Fibroblast of skin of left biceps (primary cell): ENCODE measurements at places on chromosomes 1 and 21.
A peak's percentile ranks its signal among the peaks of the same experiment; 100 is the strongest.

- DNase-seq: no peak
Measured at GRCh38 chr1:119394085-119394484, 20.9 kb upstream of the HSD3B2 start.

DNA sequence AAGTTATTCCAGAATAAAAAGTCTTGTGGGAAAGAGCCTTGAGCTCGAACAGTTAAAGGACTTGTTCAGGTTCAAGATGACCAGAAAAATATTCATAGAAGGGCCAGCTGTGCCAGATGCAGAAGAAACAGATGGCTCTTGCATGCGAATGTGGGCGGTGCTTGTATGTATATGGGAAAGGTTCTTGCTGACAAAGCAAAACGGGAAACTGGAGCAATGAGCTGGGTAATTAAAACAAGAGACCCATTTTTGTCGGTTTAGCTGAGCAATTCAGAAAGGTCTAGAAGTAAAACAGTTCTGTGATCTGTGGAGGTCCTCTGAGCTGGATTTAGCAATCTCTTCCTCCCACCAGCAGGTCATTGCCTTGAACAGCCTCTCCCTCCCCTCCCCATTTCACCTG is 107.2 kb upstream of the MARK1 start:
- DNase-seq: no peak

- DNase-seq: no peak
Measured at GRCh38 chr1:65063025-65063424, 85.0 kb upstream of the AK4 start.

GRCh38 chr1:19384772-19385187 is 72.7 kb downstream of the SLC66A1 start:
- no peak for DNase-seq

DNA sequence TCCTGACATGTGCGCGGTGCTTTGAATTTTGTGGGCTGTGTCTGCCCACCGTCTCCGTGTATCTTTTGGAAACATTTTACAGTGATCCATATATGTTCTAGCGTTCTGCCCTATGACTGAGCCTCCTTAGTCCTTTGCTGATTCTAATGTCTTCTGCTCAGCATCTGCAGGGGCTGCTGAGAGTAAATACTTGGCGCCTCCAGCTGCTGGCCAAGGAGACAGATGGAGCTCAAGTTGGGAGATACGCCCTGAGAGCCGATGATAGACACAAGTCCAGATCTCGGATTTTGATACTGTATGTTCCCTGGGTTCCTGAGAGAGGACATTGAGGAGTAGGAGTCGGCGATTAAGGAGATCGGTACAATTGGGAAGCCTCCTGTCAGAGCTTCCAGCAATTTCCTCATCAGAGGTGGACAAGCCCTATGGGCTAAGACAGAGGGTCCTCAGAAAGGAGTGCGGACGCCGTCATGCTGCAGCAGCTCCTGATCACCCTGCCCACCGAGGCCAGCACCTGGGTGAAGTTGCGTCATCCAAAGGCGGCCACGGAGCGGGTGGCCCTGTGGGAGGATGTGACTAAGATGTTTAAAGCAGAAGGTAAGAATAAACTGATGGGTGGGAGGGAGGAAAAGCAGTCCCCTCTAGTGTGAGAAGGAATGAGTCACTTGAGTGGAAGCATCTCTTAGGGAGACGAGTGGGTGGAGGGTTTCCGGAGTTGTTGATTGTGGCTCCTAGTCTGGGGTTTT is 390 bp downstream of the ZFP69B start:
- no peak for DNase-seq

GRCh38 chr1:74010206-74010605 is 187.8 kb downstream of the LRRIQ3 start:
- no peak for DNase-seq

DNA sequence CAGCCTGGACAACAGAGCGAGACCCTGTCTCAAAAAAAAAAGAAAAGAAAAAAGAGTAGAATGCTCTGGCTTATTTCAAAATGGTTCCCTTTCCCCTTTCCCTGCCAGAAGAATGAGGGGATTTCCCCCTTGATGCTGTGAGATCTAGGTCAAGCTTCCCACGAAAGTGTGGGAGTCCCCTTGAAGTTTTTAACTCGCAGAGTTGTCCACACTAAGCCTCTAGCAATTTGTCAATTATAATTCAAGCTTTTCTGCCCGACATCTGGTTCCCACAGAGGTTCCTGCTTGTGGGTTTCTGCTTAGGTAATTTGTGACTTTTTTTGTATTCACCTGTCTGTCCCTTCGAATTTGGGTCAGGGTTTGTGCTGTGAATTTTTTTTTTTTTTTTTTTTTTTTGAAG is 62.8 kb downstream of the ZFYVE9 start:
- DNase-seq: no peak

DNA sequence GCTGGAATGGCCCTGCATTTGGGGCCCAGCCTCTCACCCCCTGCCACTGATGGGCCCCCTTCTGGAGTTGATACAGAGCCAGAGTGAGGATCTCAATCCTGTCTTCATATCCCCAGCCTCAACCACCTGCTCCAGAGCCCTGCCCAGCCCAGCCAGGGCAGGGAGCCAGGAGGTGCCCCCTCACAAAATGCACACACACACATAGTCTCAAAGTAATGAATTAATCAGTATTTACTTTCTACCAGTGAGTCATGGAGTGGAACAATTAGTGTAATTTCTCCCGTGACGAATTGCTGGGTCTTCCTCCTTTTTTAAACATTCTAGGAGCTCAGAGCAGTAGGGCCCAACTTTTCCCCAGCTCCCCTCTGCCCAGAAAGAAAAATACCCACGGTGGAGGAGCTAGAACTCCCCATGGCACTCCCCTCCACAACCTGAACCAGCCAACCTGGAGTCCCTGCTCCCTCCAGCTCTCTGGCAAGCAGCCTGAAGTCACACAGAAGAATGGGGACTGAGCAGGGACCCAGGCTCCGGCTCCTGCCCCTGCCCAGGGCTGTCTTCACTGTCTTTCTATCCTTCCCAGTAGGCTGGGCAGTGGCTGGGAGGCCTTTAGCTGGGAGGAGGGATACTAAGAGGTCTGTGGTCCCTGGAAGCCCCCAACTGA is 29.3 kb downstream of the SDC3 start:
- no peak for DNase-seq

DNA sequence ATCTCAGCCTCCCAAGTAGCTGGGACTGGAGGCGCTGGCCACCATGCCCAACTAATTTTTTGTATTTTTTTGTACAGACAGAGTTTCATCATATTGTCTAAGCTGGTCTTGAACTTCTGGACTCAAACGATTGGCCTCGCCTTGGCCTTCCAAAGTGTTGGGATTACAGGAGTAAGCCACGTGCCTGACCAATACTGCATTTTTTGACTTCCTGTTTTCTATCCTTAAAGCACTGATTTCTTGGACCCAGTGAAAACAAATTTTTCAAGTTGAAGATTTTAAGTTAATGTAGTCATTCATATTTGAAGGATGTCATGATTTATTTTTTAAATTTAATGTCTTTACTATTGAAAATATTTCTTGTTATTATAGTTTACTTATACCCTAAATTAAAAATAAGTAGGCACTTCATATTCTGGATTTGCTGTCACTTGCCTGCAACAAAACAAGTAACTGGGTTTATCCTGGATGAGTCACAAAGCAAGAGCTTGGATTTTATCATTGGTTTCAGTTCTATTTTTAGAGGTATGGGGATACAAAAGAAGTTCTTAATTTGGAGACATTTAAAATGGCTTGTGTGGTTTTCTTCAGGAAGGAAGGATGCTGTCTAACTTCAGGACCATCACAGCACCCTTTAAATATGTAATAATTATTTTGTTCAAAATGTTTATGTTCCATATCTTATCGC is 2.2 kb upstream of the VPS45 start:
- DNase-seq: no peak

DNA sequence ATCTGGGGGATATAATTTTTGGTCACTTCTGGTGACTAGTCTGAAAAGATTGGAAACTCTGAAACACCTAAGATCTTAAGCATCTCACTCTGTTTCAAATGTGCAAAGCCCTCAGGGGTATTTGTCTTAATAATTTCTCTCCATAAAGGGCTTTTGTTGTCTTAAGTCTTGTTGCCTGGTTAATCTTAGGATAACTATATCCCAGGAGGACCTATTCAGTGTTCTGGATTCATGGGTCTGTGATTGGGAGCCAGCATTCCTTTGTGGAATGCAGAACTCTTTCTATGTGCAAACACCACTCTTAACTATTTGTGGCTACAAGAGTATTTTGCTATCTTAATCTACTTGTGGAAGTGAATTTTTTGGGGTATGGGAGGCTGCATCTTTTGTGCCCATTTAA is 1573.0 kb upstream of the PRMT6 start:
- DNase-seq: peak; percentile 32

- DNase-seq: no peak
Measured at GRCh38 chr1:7885513-7886404, 32.9 kb upstream of the UTS2 start.

GRCh38 chr1:113931451-113931851 is 2.3 kb downstream of the HIPK1 start:
- no peak for DNase-seq

GRCh38 chr1:36594023-36594422 is 111.3 kb upstream of the CSF3R start:
- DNase-seq: no peak

GRCh38 chr1:82240571-82240970 is 439.8 kb downstream of the ADGRL2 start:
- no peak for DNase-seq

DNA sequence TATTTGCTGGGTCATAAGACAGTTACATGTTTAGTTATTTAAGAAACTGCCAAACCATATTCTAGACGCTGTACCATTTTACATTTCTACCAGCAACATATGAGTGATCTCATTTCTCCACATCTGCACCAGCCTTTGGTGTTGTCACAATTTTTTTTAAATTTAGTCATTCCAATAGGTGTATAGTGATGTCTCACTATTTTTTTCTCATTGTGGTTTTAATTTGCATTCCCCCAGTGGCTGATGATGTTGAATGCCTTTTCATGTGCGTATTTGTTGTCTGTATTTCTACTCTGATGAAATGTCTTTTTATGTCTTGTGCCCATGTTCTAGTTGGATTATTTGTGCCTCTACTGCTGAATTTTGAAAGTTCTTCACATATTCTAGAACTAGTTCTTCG is 38.4 kb downstream of the NFASC start:
- no peak for DNase-seq

- no peak for DNase-seq
Measured at GRCh38 chr1:245158913-245159312, 4.1 kb downstream of the KIF26B start.

- no peak for DNase-seq
Measured at GRCh38 chr1:182315167-182315556, 76.4 kb downstream of the GLUL start.

- DNase-seq: no peak
Measured at GRCh38 chr1:210709701-210710100, 381.0 kb downstream of the HHAT start.

- DNase-seq: no peak
Measured at GRCh38 chr1:167330601-167331293, 110.1 kb downstream of the POU2F1 start.

DNA sequence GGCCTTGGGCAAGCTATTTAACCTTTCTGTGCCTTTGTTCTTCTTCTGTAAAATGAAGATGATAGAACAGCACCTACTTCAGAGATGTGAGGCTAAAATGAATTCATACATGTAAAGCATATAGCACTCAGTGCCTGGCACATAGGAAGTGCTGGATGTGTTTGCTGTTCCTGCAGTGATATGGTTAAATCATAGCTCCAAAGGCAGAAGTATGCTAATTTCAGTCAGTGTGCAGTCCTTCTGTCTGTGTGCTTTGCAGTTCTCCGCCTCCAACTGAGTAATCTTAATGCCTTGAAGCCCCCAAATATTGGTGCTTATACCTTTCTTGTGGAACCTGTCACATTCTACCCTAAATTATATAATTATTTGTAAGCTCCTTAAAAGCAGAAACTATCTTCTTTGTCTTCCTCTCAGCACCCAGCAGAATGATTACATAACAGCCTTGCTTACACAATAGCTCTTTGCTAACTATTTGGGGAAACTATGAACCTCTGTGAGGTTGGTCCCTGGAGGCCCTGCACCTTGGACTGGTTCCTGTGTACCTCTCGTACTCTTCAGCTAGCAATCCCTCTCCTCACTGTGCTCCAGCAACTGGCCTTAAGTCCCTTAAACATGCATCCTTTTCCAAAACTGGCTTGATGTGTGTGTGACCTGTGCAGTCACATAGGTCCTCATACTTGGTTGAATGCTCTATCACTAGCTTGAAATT is 57.0 kb upstream of the CACYBP start:
- DNase-seq: no peak
